ENCODE measurements at places on chromosomes 4 and X. TPM values are rescaled to one million over a fixed set of nuclear protein-coding genes. Genes with fewer than 3 reads are reported as not detected.

Gene STOX2
- total RNA-seq: not detected

Gene VEGFD
- not detected for total RNA-seq

GRCh38 chr4:169307576-169307975 lies 36.8 kb upstream of the SH3RF1 start:
- DNase-seq: no peak

Gene IL1RAPL1
- total RNA-seq: not detected

Gene RBMXL3
- not detected for total RNA-seq

DNA sequence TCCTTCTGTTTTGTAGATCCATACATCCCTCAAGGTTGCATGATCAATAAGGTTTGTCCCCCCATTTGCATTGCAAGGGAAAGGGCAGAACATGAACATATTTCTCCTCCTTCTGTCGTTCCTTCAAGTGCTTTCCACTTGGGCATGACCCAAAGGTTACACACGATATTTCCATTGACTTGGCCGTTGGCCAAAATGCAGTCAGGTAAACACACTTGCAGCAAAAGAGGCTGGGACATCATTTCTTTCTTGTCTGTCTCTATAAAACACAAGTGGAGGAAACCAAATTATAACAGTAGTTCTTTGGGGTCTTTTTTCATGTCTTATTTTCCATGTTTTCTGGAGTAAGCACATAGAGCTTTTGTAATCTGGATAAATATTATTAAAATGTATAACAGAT lies 156.1 kb downstream of the FRAS1 start:
- no peak for DNase-seq

DNA sequence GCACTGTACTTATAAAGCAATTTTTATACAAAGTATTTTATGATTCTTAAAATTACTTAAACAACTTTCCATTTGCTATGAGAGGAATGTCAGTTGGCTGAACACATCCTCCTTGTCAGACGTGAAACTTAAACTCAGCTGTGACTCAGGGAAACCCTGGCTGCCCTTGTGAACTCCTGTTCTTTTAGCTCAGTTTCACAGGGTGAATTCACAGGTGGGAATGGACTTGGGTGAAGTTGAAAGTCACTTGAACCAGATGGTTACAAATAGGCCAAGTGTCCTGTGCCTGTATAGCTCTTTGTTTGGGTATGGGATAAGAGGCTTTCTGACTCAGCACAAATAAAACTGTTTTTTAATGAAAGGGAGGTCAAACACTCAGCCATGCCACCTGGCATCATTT lies 67.4 kb upstream of the FAM47B start:
- DNase-seq: no peak

DNA sequence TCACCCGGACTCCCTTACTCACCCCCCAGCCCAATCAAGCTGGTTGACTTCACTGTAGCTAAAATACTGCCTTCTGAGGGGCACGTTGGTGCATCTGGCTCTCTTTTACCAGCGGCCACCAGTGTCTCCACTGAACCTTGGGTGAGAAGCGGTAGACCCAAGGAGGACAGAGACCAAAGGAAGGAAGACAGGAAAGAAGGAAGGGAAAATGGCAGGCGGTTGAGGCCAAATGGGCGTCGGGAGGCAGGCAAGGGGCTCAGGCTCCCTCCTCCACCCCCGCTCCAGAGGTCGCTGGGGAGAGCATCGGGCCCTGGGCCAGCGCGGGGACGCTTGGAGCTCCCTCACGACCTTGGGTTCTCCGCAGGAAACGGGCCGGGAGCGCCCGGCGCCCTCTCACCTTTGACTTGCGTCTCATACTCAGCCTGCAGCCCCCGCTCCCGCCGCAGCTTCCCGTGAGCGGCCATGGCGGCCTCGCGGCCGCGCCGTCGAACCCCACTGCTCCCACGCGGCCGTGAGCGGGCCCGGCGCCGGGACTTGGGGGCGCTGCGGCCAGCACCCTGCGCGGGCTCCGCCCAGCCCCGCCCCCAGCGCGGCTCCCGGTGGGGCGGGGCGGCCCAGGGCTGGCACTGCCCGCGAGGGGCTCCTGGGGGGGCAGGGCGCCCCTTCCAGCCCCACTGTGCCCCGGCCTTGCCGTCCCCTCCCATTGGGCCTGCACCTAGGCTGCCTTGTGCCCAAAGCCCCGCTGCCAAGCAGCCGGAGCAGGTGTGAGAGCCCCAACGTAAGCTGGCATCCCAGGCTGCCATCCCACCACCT lies at the start of gene ARHGAP4:
TSS of gene ARHGAP4 (minus strand) at position 526 of the 813 bp plus-strand sequence. CDS start at position 464, 62 bp downstream.
- DNase-seq: peak; percentile 74

Gene ASB5
- not detected for total RNA-seq

Gene TEX11
- total RNA-seq: not detected

DNA sequence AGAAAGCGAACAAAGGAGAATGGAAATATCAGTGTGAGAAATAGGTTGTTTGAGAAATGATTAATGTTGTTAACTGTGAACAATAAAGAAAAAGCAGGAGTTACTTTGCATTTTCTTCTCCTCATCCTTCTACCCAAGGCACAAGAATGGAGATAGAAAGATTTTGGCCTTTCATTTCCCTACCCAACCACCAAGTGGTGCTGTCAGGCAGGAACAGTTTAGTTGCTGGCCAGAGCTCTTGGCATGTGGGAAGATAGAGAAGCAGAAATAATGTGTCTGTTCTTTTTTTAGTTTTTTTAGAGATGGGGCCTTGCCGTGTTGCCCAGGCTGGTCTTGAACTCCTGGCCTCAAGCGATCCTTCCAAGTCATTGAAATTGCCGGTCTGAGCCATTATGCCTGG lies 12.8 kb downstream of the HOPX start:
- DNase-seq: no peak

- no peak for DNase-seq
These were observed 42.1 kb upstream of the SH3RF1 start for GRCh38 chr4:169312690-169313422.

- no peak for DNase-seq
These were observed 34.9 kb downstream of the POLR2B start for GRCh38 chr4:57013543-57014120.

DNA sequence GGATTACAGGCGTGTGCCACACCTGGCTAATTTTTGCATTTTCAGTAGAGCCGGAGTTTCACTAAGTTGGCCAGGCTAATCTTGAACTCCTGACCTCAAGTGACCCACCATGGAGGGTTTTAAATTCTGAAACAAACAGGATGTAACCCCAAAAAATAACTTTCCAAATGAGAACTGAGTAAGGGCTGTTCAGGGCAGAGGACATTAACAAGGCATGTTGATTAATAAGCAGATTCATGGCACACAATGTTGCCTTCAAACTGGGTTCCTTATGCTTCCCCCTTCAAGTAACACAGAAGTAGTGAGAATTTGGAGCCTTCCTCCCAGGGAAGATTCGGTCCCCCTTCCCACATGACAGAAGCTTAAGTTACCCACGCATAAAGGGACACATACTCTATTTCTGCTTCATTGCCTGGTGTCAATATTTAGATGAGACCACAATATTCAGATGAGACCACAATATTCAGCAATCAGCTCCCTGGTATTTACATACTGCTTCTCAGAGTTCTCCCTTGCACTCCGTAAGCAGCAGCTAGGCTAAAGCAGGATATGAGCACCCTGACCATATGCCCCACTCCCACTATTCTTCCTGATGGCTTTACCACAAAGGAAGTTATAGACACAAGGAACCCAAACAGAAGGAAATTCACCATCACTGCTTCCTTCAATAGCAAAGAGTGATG lies 21.4 kb downstream of the GRSF1 start:
- no peak for DNase-seq

Gene HDX
- total RNA-seq: 1.4 TPM

DNA sequence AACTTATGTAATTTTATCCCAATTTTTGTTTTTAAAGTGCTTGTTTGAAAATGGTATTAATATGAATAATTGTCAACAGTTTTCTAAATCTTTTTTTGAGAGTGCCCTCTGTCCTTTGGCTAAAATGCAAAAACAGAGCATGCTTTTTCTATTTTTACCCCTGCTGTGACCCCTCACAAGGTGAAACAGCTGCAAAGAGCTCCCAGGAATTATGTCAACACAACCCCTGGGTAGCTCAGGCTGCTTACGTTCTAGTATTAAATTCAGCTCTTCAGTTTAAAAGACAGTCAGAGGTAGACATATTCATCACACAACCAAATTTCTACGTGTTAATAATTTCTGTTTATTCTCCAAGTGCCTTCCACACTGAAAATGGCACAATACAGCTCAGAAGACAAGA lies 367.5 kb downstream of the PRDM5 start:
- DNase-seq: no peak

Gene HMGB3
- total RNA-seq: 31.9 TPM

GRCh38 chr4:113620032-113620431 lies 141.5 kb downstream of the CAMK2D start:
- DNase-seq: no peak

- no peak for DNase-seq
These were observed 68.2 kb downstream of the GPC3 start for GRCh38 chrX:133916984-133917722.

Gene ZNF674
- total RNA-seq: 1.7 TPM

Measured in activated naive CD8-positive, alpha-beta T cell treated with anti-CD3 and anti-CD28 coated beads for 36 hours (primary cell).